ENCODE measurements at places on chromosomes 5 and 9.

DNA sequence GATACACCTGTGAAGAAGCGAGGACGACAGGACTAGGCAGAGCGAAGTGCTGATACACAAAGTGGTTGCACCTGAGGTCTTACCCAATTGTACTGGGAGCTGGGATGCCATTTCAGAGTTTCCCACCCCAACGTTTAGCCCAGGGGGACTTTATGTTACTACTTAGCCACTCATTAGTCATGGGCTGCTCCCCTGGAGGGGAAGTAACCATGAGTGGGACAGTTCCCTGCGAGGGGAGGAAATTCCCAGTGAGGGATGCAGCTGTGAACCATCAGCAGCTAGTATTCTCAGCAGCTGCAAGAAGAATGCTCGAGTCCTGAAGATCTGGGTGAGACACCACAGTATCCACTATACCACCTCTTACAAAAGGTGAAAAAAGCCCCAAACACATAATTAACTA, 93.7 kb upstream of the ACTBL2 start:
- no peak for DNase-seq

DNA sequence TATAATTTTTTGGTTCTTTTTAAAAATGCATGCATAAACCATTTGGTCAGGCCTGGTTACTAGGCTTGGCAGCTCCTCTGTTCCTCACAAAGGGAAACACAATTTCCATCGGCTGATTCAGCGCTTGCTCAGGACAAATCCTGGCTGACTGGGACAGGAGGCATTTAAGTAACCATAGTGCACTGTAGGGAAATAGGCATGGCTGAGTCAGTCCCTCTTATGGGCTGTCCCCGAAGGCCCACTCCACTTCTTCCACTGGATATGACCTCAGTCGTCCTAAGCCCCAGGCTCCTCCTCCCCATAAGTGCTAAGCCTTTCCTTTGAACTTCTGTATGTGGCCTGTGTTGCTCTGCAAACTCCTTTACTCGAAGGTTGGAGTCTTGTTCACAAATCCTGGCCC, 71.2 kb upstream of the GLIS3 start:
- peak; percentile 93 for DNase-seq

GRCh38 chr9:100294806-100295205, 57.9 kb downstream of the TEX10 start:
- DNase-seq = no peak

DNA sequence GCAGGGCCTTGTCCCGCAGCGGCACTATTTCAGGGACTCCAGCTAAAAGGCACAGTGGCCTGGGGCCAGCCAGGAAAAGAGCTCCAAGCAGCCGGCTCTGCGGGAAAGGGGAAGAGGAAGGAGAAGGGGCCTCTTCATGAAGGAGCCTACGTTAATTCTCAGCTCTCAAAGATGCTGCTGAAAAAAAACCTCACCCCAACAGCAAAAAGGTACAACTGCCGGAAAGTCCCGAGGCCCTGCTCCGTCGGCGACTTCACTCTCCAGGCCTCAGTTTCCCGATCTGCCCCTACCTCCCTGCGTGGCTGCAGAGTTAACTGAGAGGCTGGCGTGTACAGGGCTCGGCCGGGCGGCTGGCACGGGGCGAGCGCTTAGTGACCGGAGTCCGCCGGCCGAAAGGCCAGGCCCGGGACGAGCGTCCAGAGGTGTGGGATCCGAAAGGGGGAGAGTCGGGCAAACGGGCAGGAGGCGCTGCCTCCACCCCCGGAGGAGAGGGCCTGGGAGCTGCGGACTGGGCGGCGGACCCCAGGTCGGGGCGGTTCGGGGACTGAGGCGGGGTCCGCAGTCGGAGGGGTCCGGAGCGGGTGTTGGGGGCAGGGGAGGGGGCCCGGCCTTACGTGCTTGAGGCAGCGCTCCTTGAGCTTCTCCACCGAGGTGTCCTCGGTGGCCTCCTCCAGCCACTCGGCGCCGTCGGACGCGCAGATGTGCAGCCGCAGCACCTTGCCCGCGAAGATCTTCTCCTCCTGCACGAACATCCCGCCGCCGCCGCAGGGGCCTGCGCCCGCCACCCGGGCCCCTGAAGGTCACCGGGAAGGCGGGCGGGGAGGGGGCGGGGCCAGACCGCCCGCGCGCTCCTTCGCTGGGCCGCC, 529 bp downstream of the UBAC1 start:
- no peak for DNase-seq

DNA sequence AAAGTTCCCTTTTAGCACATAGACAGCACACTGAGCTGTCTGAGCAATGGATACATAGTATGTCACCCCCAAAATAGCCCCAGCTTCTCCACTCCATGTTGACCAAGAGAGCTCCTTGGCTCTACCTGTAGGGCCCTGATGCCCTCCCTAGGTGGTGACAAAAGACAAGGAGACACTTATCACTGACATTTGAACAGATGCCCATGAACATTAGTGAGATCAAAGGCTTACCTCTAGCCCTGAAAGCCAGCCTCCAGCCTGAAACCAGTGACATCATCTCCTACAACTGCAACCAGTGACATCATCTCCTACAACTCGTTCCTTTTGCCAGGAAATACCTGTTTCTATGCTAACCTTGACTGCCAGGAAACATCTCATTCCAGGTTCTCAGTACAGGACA, 122.7 kb downstream of the FSTL4 start:
- no peak for DNase-seq

DNA sequence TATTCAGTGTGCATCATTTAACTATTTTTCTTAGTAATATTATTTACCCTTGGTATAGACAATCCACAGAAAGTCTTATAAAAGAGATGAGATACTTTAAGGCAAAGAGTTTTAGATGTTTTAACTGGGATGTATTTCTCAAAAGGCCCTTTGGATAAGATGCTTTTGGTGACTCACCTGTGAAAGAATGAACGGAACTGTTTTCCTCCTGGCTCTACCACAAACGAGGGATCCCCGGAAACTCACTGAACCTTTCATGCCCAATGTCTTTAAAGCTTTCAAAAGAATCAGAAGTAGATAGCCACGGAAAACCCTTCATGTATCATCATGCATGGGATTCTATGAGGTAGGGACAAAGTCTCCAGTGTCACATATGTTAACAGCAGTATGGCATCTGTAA, 1.6 kb downstream of the ZNF782 start:
- no peak for DNase-seq

Measured in kidney capillary endothelial cell (primary cell).